ENCODE measurements at places on chromosomes 11 and 22. TPM values are rescaled to one million over a fixed set of nuclear protein-coding genes. Genes with fewer than 3 reads are reported as not detected.

Gene MAJIN
- total RNA-seq: not detected

DNA sequence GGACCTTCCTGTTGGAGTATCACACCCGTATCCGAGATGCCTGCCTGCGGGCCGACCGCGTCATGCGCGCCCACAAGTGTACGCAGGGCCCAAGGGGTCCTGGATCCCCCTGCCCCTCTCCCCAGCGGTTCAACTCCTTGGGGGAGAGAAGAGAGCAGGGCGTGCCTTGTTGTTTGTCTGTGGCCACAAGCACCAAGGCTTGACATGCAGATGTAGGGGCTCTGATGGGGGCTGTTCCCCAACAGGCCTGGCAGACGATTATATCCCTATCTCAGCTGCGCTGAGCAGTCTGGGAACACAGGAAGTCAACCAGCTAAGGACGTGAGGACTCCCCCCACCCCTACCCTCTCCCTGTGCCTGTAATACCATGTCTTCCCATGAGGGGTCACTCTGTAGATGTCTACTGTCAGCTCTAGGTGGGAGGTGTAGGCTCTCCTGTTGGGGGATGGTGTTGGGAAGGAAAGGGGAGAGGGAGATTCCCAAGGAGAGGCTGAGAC lies 6.8 kb downstream of the CFL1 start:
- H3K4me1 ChIP-seq: peaks cover 11% of the 10 kb centered on the region
- DNase-seq: no peak
- H3K27ac ChIP-seq: no peak overlapping the region
- H3K4me3 ChIP-seq: no peak overlapping the region
- peaks cover 47% of the 10 kb centered on the region for H3K36me3 ChIP-seq
- H3K27me3 ChIP-seq: no peaks in the 10 kb centered on the region

DNA sequence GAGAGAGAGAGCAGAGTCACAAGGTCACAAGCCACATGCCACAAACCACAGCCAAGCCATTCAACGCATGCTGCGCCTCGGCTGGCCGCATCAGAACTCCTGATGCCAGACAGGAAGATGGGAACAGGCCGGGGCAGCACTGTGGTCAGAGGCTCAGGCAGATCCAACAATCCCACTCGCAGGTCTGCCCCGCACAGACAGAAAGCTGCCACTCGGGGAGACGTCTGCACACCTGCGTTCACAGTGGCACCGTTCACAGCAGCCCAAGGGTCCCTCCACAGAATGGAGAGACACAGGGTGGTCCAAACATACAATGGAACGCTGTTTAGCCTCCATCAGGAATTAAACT lies 408.8 kb downstream of the CTTN start:
- peaks cover 6% of the 10 kb centered on the region for H3K4me1 ChIP-seq
- no peaks in the 10 kb centered on the region for H3K36me3 ChIP-seq
- H3K27ac ChIP-seq: no peak overlapping the region
- H3K4me3 ChIP-seq: no peak overlapping the region
- no peaks in the 10 kb centered on the region for H3K27me3 ChIP-seq

DNA sequence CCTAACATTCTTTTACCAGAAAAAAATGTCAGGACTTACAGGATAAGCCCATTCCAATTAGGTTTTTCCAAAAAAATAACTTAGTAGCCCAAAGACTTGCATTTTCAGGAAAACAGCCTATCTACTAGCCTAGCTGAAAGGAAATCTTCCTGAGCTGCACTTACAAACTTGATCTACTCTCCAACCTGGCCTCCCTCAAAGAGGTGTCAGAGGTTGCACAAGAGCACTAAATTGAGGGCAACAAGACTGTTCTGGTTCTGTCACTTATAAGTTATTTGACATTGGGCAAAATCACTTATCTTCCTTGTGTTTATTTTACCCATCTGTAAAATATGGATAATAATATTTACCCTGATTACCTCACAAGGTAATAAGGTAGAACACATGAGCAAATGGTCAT lies 7.9 kb upstream of the SOX6 start:
- no peaks in the 10 kb centered on the region for H3K36me3 ChIP-seq
- no peaks in the 10 kb centered on the region for H3K4me1 ChIP-seq
- no peak overlapping the region for H3K27ac ChIP-seq
- no peaks in the 10 kb centered on the region for H3K27me3 ChIP-seq
- no peak for DNase-seq
- no peak overlapping the region for H3K4me3 ChIP-seq

DNA sequence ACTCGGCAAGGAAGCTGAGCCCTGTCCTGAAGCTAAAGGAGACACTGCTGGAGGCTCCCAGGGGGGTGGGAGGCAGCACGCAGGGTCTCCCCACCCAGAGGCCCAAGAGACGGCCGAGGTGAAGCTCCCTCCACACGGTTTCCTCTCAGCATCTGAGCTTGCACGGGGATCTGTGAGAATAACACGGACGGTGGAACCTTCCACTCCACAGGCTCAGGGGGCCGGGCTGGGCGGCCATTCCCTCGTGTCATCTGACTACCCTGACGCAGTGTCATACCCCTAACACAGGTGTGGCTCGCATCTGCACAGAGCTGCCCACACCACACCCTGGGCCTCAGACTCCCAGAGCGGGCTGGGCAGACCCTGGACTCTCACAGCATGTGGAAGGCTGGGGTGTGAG lies 409.7 kb downstream of the SHANK2 start:
- no peak overlapping the region for H3K4me3 ChIP-seq
- H3K36me3 ChIP-seq: no peaks in the 10 kb centered on the region
- H3K27ac ChIP-seq: no peak overlapping the region
- DNase-seq: no peak
- H3K4me1 ChIP-seq: no peaks in the 10 kb centered on the region
- no peaks in the 10 kb centered on the region for H3K27me3 ChIP-seq

DNA sequence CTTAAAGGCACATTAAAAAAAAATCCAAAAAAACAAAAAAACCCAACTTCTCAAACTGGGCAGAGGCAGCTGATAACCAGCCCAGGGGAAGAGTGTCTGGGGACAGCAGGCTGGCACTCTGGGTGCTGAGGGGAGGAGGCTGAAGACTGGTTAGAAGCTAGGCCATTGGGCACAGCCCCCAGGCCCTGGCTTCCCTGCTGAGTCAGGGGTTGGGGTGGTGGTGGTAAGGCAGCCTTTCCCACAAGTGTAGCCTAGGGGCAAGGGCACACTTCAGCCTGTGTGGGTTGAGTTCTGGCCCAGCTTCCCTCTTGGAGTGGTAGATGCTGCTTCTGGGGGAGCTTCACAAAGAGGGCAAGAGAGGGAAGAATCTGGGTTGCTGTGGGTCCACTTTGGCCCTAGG lies 16.3 kb upstream of the ARFGAP3 start:
- H3K4me1 ChIP-seq: peaks cover 11% of the 10 kb centered on the region
- H3K4me3 ChIP-seq: no peak overlapping the region
- no peak overlapping the region for H3K27ac ChIP-seq

Gene OR51B2
- not detected for total RNA-seq

GRCh38 chr11:62508336-62509058 lies 38.1 kb downstream of the AHNAK start:
- no peak for DNase-seq
- H3K4me1 ChIP-seq: peaks cover 61% of the 10 kb centered on the region
- H3K27me3 ChIP-seq: no peaks in the 10 kb centered on the region

Gene OR6A2
- total RNA-seq: not detected

DNA sequence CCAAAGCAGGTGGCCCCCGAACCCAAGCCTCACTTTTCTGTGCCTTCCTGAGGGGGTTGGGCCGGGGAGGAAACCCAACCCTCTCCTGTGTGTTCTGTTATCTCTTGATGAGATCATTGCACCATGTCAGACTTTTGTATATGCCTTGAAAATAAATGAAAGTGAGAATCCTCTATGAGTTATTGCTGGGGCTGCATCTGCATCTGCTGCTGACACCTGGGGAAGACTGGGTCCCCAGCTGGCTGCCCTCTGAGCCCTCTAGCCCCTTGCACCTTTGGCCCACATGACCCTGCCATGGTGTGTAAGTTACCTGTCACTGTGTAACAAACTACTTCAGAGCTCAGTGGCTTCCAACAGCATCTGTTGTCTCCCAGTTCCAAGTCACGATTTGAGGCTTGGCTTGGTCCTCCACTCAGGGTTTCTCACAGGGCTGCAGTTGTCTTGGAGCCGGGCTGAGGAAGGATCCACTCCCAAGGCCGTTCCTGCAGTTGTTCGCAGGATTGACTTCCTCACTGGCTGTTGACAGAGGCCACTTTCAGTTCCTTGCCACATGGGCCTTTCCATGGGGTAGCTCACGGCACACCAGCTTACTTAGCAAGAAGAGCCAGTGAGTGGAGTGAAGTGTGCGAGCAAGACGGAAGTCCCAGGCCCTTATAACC lies 13.5 kb upstream of the UVRAG start:
- DNase-seq: no peak
- H3K27me3 ChIP-seq: no peaks in the 10 kb centered on the region
- H3K4me3 ChIP-seq: no peak overlapping the region
- H3K36me3 ChIP-seq: no peaks in the 10 kb centered on the region
- peaks cover 8% of the 10 kb centered on the region for H3K4me1 ChIP-seq

GRCh38 chr11:75432911-75433321 lies at the start of gene KLHL35:
Gene KLHL35 (minus strand): TSS chr11:75433203. CDS start chr11:75430629, 2,574 bp downstream.
- peaks cover 9% of the 10 kb centered on the region for H3K4me1 ChIP-seq
- no peaks in the 10 kb centered on the region for H3K27me3 ChIP-seq
- no peak within 1 kb of the TSS for H3K27ac ChIP-seq
- DNase-seq: no peak
- H3K36me3 ChIP-seq: no peaks in the 10 kb centered on the region

GRCh38 chr11:117037279-117037974 lies 60.8 kb downstream of the SIK3 start:
- H3K4me3 ChIP-seq: no peak overlapping the region
- H3K36me3 ChIP-seq: no peaks in the 10 kb centered on the region
- no peaks in the 10 kb centered on the region for H3K27me3 ChIP-seq
- peaks cover 28% of the 10 kb centered on the region for H3K4me1 ChIP-seq

Gene C11orf52
- 1.5 TPM for total RNA-seq

DNA sequence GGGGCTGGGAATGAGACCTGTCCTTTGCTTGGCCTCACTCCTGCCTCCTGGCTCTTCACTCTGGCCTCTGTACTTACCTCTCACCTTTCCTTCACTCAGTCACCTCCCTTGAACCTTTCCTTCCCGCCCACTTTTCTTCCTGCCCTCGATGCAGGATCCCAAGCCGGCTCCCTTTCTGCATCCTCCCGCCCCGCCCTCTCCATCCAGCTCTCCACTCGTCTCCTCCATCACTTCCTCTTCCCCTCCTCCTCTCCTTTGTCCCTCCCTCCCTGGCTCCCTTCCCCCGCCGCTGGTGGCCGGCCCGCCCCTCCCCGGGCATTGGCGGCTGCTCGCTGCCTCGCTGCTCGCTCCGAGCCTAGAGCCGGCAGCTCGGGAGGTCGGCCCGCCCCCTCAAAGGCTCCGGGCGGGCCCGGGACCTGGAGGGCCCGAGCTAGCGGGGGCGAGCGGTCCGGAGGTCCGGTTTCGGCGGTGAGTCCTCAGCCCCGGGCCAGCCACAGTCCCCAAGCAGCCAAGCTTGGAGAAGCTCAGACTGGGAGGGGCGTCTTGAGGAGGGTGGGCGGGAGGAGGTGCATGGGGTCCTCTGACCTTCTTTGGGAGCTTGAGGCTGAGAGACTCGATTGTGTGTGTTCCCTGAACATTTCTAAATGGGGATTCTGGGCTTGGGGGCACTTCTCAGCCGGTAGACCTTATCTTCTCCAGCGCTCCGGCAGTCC lies 13.8 kb downstream of the PHLDB1 start:
- peak overlapping the region; percentile 90 for H3K27ac ChIP-seq
- peaks cover 81% of the 10 kb centered on the region for H3K4me1 ChIP-seq

- DNase-seq: no peak
- H3K36me3 ChIP-seq: no peaks in the 10 kb centered on the region
- no peaks in the 10 kb centered on the region for H3K4me1 ChIP-seq
- no peak overlapping the region for H3K4me3 ChIP-seq
These were observed 449.6 kb upstream of the B3GAT1 start for GRCh38 chr11:134861490-134862104.

DNA sequence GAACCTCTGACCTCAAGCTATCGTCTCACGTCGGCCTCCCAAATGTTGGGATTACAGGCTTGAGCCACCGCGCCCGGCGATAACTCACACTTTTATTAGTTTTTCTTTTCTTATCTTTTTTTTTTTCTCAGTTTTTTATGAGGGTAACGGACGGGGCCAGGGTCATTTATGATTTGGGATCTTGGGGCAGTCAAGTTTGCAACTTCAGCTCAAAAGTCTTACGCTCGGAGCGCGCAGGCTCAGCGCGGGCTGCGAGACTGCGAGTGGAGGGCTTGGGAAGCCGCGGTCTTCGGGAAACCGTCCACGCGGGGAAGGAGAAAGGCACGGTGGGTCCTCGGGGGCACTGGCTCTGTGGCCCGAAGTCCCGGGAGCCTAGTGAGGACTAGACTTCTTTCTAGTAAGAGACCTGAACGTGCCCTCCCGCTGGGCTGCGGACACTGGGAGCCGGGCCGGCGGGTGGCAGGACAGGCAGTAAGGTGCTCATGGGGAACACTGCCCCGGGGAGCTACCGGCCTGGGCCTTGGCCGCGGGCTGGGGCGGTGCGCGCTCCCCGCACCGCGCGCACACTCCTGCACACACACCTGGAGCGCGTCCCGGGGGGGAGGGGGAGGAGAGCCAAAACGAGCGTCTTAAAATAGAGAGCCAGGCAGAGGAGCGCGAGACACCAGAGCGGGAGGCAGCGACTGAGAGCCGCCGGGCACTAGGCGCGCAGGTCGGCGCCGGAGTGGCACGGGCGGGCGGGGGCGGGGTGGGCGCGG lies 476 bp upstream of the BARX2 start:
- peak overlapping the region; percentile 50 for H3K4me3 ChIP-seq
- H3K27me3 ChIP-seq: no peaks in the 10 kb centered on the region
- H3K36me3 ChIP-seq: no peaks in the 10 kb centered on the region
- DNase-seq: no peak

DNA sequence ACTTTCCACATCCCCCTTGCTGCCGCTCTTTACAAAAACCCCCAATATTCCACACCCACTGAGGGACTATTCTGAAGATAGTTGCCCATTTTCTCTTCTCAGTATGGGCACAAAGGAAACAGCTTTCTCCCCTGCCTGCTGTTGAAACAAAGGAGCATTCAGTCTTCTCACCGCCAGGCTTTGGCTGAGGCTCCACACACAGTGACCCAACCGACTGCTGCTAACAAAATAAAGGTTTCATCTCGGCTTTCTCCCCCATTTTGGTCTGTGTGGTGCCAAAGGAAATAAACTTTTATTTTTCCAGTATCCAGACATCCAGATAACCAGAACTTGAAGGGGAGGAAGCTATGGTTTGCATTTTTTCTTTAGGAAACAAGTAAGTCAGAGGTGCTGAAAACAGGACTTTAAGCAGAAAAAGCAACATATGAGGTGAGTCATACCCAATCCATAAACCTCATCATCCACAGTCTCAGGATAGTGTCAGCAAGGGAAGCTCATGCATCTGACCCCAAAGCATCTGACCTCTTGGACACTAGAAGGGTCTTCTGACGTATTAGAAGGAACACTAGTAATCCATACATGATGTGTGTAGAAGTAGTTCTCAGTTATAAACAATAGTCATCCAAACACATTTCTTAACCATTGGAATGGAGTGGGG lies 6.4 kb downstream of the CLMP start:
- H3K27me3 ChIP-seq: no peaks in the 10 kb centered on the region
- no peak overlapping the region for H3K4me3 ChIP-seq
- no peak for DNase-seq
- no peaks in the 10 kb centered on the region for H3K4me1 ChIP-seq
- no peaks in the 10 kb centered on the region for H3K36me3 ChIP-seq

Gene DYNC2H1
- total RNA-seq: 25.3 TPM
